Fibroblast of skin of scalp (primary cell): ENCODE measurements at places on chromosomes 7 and 10.

GRCh38 chr10:86363833-86364490 lies 2.6 kb downstream of the GRID1 start:
- no peak for DNase-seq

GRCh38 chr7:42143711-42144600 lies 93.1 kb downstream of the GLI3 start:
- DNase-seq, result peak; percentile 79

DNA sequence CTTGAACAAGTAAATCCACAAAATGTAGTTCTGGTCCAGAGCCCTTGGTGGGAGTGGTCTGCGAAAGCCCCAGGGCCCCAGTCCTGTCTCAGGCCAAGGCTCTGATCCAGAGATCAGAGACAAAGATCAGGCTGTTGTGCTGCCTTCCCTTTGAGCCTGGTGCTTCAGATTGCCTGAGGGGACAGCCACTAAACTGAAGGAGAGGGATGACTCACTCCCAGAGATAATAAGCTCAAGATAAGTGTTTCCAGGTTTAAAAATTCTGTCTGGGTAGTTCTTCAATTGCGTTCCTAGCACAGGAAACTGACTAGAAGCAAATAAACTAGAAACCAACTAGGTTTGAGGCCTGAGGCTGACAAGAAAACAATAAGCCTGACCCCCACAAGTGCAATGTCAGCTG lies 190.2 kb downstream of the RAMP3 start:
- DNase-seq, result peak; percentile 24

- DNase-seq, result no peak
Observed at GRCh38 chr10:76315240-76315639, 883.8 kb downstream of the LRMDA start.

- peak; percentile 93 for DNase-seq
Observed at GRCh38 chr10:70267161-70267933, 16.5 kb downstream of the NPFFR1 start.

DNA sequence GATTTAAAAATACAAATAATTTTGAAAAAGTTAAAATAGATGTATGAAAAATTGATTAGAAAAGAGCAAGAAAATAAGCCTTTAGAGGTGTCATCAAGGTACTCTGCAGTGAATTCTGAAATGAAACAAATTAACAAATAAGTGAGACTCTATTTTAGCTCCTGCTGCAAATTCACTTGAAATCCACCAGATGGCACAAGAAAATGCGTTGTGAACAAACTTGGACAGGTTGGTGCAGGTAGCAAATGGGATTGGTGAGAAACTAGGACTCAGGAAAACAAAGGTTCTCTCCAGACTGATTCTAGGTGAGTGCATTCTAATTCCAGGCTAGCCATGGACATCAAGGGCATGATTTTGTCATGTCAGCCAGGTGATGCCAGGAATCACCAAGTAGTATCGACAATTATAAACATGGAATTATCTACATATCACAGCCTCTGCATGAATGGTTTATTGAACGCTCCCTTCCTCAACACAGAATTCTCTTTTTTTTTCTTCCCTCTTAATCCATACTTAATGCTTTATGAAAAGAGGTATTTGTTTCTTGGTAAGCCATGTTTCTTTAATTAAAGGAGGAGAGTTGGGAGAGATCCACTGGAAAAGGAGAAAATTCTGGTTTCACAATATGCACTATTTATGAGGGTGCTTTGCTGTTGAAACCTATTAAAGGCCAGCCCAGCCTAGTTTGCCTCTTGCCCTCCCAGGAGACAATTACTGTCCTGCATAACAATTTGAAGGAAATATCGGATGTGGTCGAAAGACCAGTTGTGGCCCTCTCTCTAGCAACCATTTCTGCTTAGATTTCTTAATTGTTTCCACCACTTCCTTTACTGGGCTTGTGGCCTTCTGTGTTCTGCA lies 118.1 kb downstream of the ZNF365 start:
- DNase-seq, result peak; percentile 27

DNA sequence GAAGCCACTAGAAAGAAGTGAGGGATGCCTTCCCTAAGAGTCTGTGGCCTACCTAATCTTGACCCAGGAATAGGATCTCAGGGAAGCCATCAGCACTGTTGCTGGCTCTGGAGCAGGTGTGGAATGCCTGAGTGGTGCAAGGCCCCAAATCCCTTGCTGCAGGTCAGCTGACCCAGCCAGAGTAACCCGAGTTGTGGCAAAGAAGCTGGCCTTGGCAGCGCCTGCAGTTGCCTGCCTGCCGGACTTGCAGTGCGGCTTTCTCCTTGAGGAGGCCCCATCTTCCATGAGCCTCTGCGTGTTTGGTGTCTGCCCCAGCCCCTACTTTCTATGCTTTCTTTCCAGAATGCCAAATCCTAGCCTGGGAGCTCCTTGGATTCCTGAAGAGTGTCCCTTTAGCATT lies 5.8 kb downstream of the KIAA1217 start:
- no peak for DNase-seq

DNA sequence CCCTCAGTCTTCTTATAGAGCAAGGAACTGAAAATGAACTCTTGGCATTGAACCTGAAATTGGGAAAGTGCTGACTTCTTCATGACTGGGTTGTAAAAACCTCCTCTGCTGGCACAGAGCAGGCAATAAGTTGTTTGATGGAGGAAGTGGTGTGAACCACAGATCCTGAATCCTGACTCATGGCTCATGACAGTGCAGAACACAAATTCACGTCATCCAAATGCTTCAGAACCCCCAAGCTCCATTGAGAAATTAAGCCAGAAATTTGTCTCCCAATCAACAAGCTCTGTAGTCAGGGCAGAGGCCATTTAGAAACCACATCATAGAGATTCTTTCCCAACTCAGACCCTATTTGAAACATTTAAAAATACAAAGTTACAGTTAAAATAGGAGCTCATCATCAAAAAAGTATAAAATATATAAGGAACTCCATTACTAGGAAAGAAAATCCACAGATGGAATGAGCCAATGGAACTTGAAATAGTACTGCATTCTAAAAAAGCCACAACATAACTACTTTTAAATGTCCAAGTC lies 10.3 kb upstream of the STK17A start:
- peak; percentile 98 for DNase-seq

GRCh38 chr10:18282094-18282493 lies 141.9 kb downstream of the CACNB2 start:
- no peak for DNase-seq

- DNase-seq, result no peak
Observed at GRCh38 chr7:56479748-56480147, 363.5 kb upstream of the NUPR2 start.

- DNase-seq, result peak; percentile 12
Observed at GRCh38 chr7:23654508-23654907, 25.5 kb upstream of the FAM221A start.

DNA sequence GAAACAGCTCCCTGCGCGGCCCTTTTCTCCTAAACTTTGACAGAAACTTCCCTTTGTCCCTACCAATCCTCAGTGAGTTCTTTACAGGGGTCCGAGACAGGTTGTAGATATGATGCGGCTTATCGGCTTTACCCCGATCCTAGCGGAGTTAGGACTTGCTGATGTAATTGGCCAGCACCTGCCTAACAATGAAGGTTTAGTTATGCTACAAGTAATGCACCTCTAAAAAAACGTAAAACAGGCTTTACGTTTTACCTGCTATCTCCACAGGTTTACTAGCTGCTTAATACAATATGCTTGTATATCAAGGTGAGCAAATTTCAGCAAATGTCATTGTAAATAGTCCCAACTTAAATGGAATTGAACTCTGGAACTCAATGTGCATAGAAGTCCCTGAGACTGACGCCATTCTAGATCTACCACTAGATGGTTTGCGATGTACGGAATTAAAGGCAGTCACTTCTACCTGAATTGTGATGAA lies 697 bp upstream of the SNX13 start:
- no peak for DNase-seq

DNA sequence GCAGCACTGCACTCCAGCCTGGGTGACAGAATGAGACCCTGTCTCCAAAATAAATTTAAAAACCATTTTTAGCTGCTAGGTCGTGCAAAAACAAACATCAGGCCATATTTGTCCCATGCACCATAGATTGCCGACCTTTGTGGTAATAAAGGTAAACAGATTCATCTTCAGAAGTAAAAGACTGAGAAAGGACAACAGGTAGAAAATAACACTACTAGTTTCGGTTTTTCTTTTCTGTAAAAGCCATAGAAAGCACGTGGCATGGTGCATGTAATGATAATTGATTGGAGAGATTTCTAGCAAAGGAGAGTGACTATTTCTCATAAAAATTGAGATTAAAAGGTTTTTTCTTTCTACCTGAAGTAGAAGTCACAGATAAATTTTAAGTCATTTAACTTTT lies 93.9 kb downstream of the DNAH11 start:
- no peak for DNase-seq

- DNase-seq, result no peak
Observed at GRCh38 chr10:7507887-7508726, 97.3 kb upstream of the SFMBT2 start.

DNA sequence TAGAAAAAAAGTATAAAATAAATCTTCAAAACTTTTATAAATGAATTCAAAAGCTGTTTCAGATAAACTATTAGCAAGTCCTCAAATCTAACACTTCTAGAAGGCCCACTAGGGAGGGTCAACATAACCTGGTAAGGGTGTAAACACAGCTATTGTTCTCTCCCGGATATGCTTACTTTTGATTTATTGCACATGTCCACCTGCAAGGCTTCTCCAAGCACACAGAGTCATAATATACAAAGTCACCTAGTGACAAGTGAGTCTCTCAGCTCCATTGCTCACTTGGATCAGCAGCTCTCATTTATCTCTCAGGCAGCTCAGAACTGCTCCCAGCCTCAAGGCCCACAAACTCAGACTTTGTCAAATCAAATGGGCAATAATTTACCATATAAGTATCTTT lies 44.0 kb upstream of the COL1A2 start:
- DNase-seq, result no peak

GRCh38 chr10:129897871-129898626 lies 66.0 kb downstream of the EBF3 start:
- DNase-seq, result no peak

DNA sequence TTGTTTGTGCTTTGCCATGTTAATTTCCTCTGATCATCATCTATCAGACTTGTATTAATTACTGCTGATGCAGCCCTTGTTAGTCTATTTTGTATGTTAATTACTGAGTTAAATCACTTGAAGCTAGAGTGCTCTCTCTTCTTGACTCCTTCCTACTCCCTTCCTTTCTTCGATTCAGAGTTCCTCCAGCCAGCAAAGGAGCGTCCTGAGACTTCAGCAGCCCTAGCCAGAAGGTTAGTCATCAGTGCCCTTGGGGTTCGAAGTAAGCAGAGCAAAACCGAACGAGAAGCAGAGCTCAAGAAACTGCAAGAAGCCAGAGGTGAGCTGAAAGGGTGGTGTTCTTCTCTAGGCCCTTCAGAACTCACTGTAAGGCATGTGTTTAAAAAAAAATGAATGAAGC lies 32.1 kb downstream of the LOXL4 start:
- no peak for DNase-seq

DNA sequence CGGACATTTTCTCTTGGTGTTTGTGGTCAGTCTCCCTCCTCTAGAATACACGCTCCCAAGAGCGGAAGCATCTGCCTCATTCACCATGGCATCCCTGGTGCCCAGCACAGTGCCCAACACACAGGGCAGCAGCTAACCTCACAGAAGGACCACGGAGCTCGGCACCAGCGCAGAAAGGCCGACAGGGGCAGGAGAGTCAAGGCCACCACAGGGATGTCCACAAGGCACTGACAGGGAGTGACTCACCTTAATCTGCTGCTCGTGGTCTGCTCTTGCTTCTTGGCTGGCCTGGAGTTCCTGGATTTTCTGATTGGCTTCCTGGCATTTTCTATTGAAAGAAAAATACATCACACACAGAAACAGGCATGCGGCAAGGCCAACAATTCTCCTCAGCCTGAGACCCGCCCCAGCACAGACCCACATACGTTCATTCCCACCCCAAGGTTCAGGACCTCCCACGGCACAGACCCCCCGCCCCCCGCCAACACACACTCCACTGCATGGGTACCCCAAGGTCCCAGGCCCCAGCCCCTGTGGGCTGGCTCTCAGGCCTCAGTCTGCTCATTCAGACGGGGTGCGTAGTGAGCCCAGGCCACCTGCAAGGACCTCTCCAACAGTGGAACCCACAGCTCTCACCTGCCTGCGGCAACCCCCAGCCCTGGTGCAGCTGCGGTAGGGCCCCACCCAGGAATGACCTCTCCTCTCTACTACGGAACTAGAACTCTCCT lies 14.9 kb downstream of the MAD1L1 start:
- no peak for DNase-seq

GRCh38 chr7:46162609-46163008 lies 241.5 kb upstream of the IGFBP3 start:
- DNase-seq, result no peak

DNA sequence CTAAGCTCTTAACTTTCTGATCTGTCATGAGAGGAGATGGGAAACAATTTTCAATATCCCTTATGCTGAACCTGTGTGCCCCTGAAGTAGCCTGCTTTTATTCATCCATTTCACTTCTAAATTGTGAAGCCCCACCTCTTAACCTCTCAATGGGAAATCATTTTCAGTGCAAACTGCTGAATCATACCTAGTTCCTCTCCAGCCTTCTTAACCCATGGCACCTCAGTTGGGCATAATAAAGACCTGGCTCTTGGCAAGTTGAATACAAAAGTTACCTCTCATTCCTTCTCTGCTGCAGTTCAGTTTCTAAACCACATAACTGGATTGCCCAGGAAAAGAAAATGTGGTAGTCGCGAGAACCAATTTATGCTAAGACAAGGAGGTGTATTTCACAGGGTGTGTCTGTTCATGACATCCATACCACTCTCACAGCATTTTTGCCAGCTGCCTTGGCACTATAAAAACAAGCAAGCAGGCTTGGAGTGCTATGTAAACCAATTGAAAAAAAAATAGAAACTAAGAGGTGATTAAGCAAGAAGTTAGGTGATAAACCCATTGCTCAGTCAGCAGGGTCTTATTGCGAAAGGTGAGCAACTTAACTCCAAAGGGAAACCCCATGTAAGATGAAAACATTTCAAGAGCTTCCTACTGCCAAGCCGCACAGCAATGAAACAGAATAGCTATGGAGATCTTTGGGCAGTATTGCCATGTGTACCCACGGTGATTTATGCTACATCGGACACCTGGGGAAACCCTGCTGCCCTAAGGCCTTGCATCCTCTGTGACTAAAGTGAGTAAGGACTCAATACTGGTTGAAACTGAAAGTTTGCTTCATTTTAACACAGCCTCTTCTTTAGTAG lies 57.0 kb upstream of the DKK1 start:
- DNase-seq, result no peak

DNA sequence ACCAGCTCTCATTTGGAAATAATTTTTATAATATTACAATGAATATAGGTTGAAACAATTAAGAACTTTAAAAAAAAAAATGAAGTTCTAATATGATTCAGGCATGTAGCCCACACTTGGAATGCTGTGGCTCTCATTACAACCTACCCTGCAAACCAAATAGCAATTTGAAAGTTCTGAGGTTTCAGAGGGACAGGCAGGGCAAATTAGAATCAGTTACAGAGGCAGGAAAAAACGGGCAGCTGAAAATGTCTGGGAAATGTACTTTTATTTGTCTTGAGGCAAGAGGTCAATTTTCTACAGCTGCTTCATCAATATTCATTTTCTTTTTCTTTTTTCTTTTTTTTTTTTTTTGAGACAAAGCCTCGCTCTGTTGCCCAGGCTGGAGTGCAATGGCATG lies 95.3 kb downstream of the PIP4K2A start:
- peak; percentile 56 for DNase-seq
